ENCODE measurements at places on chromosomes 3 and 15. TPM values are rescaled to one million over a fixed set of nuclear protein-coding genes. Genes with fewer than 3 reads are reported as not detected.

PLA1A gene
- total RNA-seq: not detected

SEMA6D gene
- 26.6 TPM for total RNA-seq

TUBGCP5 gene
- total RNA-seq: 24.5 TPM

ZBED2 gene
- total RNA-seq: not detected

FRMD5 gene
- total RNA-seq: 3.7 TPM

PARP16 gene
- total RNA-seq: 7.3 TPM

UROC1 gene
- total RNA-seq: not detected

NEK10 gene
- total RNA-seq: 15.1 TPM

DLEC1 gene
- total RNA-seq: under 0.01 TPM

TMOD3 gene
- total RNA-seq: 19.8 TPM

NOX5 gene
- under 0.01 TPM for total RNA-seq

TM4SF18 gene
- 6.3 TPM for total RNA-seq

KLHDC8B gene
- 83.5 TPM for total RNA-seq

ZNF662 gene
- total RNA-seq: 11.0 TPM

FBXW12 gene
- 0.52 TPM for total RNA-seq

MGLL gene
- 12.5 TPM for total RNA-seq

HLTF gene
- total RNA-seq: 26.6 TPM

C3orf80 gene
- total RNA-seq: not detected

CKMT1A gene
- not detected for total RNA-seq

CHDH gene
- total RNA-seq: 0.52 TPM

SNX22 gene
- 1.0 TPM for total RNA-seq

SKOR1 gene
- under 0.01 TPM for total RNA-seq

ROBO1 gene
- total RNA-seq: 20.4 TPM

DNAJA4 gene
- 22.4 TPM for total RNA-seq

GPR15 gene
- total RNA-seq: not detected

VGLL3 gene
- 17.7 TPM for total RNA-seq

FAM107A gene
- under 0.01 TPM for total RNA-seq

SLC24A5 gene
- total RNA-seq: not detected

CHCHD4 gene
- total RNA-seq: 12.5 TPM

LIPH gene
- under 0.01 TPM for total RNA-seq

ROBO2 gene
- total RNA-seq: 8.9 TPM

KLF15 gene
- total RNA-seq: 2.6 TPM

CILP gene
- total RNA-seq: 38.1 TPM

HEG1 gene
- total RNA-seq: 25.1 TPM

STAC gene
- total RNA-seq: 49.1 TPM

GOLGA8S gene
- not detected for total RNA-seq

MME gene
- 12.5 TPM for total RNA-seq

RBPMS2 gene
- total RNA-seq: under 0.01 TPM

ARHGEF26 gene
- total RNA-seq: 7.3 TPM

Data from skeletal muscle tissue (tissue), 5 donors.